Naive thymus-derived CD4-positive, alpha-beta T cell (primary cell): ENCODE measurements at places on chromosomes 5 and 9. TPM values are rescaled to one million over a fixed set of nuclear protein-coding genes. Genes with fewer than 3 reads are reported as not detected.

DNA sequence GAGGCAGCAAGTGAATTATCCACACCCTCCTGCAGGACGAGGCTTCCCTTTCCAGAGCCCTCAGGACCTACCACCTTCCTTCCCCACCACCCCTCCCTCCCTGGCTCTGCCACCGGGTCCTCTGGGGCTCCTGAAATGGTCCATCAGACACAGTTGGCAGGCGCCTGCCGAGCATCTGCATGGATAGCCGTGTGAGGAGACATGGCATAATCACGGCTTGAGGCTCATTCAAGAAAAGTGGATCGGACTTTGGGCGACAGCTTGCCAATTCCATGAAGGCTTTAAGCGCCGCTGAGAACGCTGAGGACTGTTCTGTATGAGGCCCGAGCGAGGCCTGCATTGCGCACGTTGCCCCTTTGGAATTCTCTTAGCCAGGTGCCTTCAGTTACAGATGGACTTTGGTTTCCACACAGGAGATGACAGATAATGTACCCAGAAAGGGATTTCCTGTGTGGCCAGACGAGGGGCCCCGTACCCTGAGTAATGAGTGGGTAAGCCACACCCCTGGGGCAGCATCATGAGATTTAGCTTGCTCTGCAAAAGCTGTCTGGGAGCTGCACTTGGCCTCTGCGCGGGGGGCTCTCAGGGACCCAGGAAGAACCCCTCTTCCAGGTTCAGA lies 179.8 kb downstream of the OLFM1 start:
- DNase-seq, result no peak
- H3K4me3 ChIP-seq, result no peak overlapping the region
- H3K4me1 ChIP-seq, result no peaks in the 10 kb centered on the region
- no peak overlapping the region for H3K27ac ChIP-seq

DNA sequence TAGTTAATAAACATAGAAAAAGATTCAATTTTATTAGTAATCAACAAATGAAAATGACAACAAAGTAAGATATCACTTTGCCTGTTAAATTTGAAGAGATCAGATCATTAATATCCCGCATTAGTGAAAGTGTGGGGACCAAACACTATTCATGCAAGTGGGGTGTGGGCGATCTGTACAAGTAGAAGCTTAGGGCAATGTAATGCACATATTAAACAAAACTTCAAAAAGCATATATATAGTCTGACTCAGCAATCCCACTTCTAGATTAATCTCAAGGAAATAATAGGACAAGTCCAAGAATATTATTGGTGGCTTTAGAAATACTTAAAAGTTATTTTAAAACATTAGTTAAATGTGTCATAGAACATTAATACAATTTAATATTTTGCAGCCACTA lies 188.5 kb downstream of the LRRC70 start:
- H3K4me3 ChIP-seq, result no peak overlapping the region
- H3K4me1 ChIP-seq, result no peaks in the 10 kb centered on the region
- no peak for DNase-seq
- no peak overlapping the region for H3K27ac ChIP-seq
- H3K36me3 ChIP-seq, result no peaks in the 10 kb centered on the region

Gene FAM120A
- total RNA-seq, result 81.2 TPM

- H3K36me3 ChIP-seq, result peaks cover 12% of the 10 kb centered on the region
- peaks cover 18% of the 10 kb centered on the region for H3K4me1 ChIP-seq
- H3K27ac ChIP-seq, result no peak overlapping the region
- no peak overlapping the region for H3K4me3 ChIP-seq
Measured at GRCh38 chr5:175686396-175686795, 28.5 kb downstream of the HRH2 start.

Gene RABL6
- total RNA-seq, result 97.4 and 100 TPM in 2 replicates

GRCh38 chr5:157327771-157328170 lies 61.8 kb downstream of the CYFIP2 start:
- H3K27ac ChIP-seq, result peak overlapping the region; percentile 63
- peak; percentile 73 for DNase-seq
- peaks cover 62% of the 10 kb centered on the region for H3K36me3 ChIP-seq
- no peak overlapping the region for H3K4me3 ChIP-seq
- peaks cover 10% of the 10 kb centered on the region for H3K4me1 ChIP-seq
- H3K27me3 ChIP-seq, result no peaks in the 10 kb centered on the region

DNA sequence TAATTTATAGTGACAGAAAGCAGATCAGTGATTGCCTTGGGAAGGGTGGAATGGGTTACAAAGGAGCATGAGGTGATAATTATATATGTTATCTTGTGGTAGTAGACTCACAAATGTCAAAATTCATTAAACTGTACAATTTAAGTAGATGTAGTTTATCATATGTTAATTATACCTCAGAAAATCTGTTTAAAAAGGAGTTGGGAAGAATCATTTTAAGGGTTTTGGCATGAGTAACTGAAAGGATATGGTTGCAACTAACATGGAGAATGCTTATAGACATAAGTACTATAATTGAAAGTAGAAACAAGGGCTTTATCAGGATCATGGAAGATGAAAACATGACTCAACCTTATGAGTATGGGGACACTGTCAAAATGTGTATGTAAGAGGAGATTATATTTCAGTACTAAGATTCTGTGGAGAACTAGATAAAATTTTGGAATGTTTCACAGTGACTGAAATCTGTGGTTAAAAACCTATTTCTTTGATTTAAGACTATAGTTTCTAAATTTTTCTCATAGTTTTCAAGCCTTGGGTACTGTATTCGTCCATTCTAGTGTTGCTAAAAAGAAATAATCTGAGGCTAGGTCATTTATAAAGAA lies 73.3 kb downstream of the FCHO2 start:
- H3K27me3 ChIP-seq, result no peaks in the 10 kb centered on the region
- no peaks in the 10 kb centered on the region for H3K4me1 ChIP-seq

GRCh38 chr5:88944751-88945531 lies 62.0 kb upstream of the MEF2C start:
- no peaks in the 10 kb centered on the region for H3K27me3 ChIP-seq
- DNase-seq, result no peak
- H3K27ac ChIP-seq, result no peak overlapping the region

DNA sequence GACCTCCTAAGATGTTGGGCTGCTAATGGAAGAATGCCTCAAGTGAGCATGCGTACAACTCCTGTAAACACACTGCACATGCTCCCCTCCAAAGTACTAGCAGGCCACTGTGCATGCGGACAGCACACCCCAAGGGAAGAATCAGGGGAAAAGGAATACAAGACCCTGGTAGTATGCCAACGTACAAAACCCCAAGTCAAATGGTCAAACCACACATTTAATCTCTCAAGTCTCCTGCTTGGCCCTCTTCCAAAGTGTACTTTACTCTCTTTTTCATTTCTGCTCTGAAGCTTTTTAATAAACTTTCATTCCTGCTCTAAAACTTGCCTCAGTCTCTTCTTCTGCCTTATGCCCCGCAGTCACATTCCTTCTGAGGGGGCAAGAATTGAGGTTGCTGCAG lies 466.4 kb downstream of the DMRTA1 start:
- no peaks in the 10 kb centered on the region for H3K27me3 ChIP-seq
- no peak overlapping the region for H3K4me3 ChIP-seq
- H3K36me3 ChIP-seq, result no peaks in the 10 kb centered on the region
- DNase-seq, result no peak

Gene SLC6A18
- not detected for total RNA-seq

DNA sequence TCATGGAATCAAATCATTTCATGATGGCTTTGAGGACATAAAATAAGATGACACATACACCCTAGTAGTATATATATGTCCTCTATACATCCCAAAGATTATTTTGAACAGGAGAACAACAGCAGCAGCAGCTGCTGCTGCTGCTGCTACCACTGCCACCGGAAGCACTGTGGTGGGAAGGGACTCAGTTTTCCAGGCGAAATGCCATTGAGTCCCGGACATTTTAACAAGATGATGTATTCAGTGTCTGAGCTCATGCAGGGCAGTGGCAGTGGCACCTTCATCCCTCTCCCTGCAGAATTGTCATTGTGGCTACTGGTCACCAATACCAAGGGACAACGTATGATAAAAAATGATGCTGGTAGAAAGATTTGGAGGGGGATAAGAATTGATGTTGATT lies 151.3 kb downstream of the CHSY3 start:
- H3K4me1 ChIP-seq, result no peaks in the 10 kb centered on the region
- H3K36me3 ChIP-seq, result no peaks in the 10 kb centered on the region
- H3K4me3 ChIP-seq, result no peak overlapping the region
- H3K27ac ChIP-seq, result no peak overlapping the region

DNA sequence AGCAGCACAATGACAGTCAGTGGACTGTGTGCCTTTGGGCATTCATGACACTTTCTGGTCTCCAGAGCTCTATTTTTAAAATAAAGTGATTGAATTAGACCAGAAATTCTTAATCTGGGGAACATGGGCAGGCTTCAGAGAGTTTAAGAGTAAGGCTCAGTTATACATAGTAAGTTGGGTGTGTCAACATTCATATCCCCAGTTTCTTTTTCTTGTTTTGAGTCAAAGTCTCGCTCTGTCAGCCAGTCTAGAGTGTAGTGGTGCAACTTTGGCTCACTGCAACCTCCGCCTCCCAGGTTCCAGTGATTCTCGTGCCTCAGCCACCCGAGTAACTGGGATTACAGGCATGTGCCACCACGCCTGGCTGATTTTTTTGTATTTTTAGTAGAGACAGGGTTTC lies 13.7 kb upstream of the KIF4B start:
- H3K27ac ChIP-seq, result no peak overlapping the region
- no peak for DNase-seq
- no peaks in the 10 kb centered on the region for H3K36me3 ChIP-seq
- H3K27me3 ChIP-seq, result no peaks in the 10 kb centered on the region
- no peaks in the 10 kb centered on the region for H3K4me1 ChIP-seq
- H3K4me3 ChIP-seq, result no peak overlapping the region

- no peaks in the 10 kb centered on the region for H3K27me3 ChIP-seq
- H3K27ac ChIP-seq, result peak overlapping the region; percentile 75
- peaks cover 25% of the 10 kb centered on the region for H3K36me3 ChIP-seq
Measured at GRCh38 chr5:170278611-170279458, 18.7 kb downstream of the LCP2 start.

Gene ZNF484
- 13.7 TPM for total RNA-seq

DNA sequence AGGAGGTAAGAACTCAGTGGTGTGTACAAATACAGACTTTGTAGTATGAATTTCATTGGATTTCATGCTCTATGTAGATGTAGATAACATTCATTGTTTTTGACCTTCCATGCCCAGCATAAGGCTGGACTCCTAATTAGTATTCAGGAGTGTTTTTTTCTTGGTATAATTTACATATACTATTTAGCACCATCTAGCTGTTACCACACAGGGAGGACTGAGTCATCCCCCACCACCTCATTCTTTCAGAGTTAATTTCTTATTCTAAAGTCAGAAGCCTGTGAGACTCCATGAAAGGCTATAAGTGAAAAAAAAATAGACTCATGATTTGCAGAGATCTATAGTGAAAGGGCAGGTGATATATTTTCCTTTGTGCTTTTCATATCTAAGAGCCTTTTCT lies 555.0 kb downstream of the PRR16 start:
- no peak overlapping the region for H3K4me3 ChIP-seq
- H3K4me1 ChIP-seq, result no peaks in the 10 kb centered on the region
- H3K27ac ChIP-seq, result no peak overlapping the region
- H3K27me3 ChIP-seq, result no peaks in the 10 kb centered on the region

Gene PCDHA9
- not detected for total RNA-seq

- H3K27me3 ChIP-seq, result no peaks in the 10 kb centered on the region
- no peaks in the 10 kb centered on the region for H3K36me3 ChIP-seq
- H3K4me1 ChIP-seq, result no peaks in the 10 kb centered on the region
- no peak for DNase-seq
- no peak overlapping the region for H3K27ac ChIP-seq
Measured at GRCh38 chr9:90950600-90950999, 149.0 kb downstream of the SYK start.

- H3K4me3 ChIP-seq, result no peak overlapping the region
- no peaks in the 10 kb centered on the region for H3K36me3 ChIP-seq
- no peaks in the 10 kb centered on the region for H3K4me1 ChIP-seq
- no peaks in the 10 kb centered on the region for H3K27me3 ChIP-seq
Measured at GRCh38 chr5:104178829-104179456, 616.4 kb upstream of the NUDT12 start.

Gene PRELID1
- 49.0 TPM for total RNA-seq

DNA sequence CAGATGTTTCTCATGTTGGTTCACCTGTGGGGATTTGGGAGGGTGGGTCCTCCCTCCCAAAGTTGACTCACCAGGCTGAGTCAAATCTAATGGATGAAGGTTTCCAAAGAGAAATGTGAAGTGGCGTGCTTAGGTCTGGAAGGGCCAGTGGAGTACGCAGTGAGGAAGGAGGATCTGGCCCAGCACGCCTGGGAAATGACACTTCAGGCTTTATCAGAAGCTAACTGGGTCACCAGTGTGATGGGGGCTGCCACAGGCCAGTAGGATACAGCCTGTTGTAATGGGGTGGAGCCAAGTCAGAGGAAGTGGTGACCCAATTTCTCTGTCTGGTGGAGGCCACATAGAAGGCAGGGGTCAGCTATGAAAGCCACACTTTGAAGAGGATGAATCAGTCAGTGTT lies 18.0 kb downstream of the POLR1E start:
- peaks cover 67% of the 10 kb centered on the region for H3K36me3 ChIP-seq
- no peak overlapping the region for H3K4me3 ChIP-seq
- H3K4me1 ChIP-seq, result peaks cover 6% of the 10 kb centered on the region
- no peak overlapping the region for H3K27ac ChIP-seq

- no peak overlapping the region for H3K4me3 ChIP-seq
- H3K27me3 ChIP-seq, result peaks cover 4% of the 10 kb centered on the region
- no peaks in the 10 kb centered on the region for H3K4me1 ChIP-seq
- H3K27ac ChIP-seq, result no peak overlapping the region
- no peak for DNase-seq
Measured at GRCh38 chr9:127873223-127873691, 4.2 kb downstream of the AK1 start.

DNA sequence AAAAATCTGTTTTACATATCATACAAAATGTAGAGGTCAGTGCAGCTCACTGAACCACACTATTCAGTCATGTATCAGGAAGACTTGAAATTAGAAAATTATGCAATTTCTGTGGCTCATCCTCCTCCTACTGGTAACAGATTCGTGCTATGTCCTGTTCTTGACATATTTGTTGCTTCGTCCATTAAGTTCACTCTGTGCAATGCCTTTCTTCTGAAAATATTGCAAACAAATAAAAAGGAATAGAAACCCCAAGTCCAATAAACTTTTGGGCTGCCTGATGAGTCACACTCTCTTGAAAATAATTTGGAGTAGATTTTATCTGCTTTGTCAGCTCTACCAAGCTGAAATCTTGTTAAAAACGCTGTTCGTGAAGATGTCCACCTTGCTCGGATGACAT lies 391.2 kb downstream of the RAB3C start:
- peaks cover 4% of the 10 kb centered on the region for H3K36me3 ChIP-seq
- H3K4me1 ChIP-seq, result no peaks in the 10 kb centered on the region
- H3K27ac ChIP-seq, result no peak overlapping the region
- H3K4me3 ChIP-seq, result no peak overlapping the region
- no peak for DNase-seq
